Colonic mucosa (tissue), 4 donors: ENCODE measurements at places on chromosomes 7 and 10.
A peak's percentile ranks its signal among the peaks of the same experiment; 100 is the strongest.

GRCh38 chr7:24325708-24326107 is 41.7 kb downstream of the NPY start:
- no peak for DNase-seq

DNA sequence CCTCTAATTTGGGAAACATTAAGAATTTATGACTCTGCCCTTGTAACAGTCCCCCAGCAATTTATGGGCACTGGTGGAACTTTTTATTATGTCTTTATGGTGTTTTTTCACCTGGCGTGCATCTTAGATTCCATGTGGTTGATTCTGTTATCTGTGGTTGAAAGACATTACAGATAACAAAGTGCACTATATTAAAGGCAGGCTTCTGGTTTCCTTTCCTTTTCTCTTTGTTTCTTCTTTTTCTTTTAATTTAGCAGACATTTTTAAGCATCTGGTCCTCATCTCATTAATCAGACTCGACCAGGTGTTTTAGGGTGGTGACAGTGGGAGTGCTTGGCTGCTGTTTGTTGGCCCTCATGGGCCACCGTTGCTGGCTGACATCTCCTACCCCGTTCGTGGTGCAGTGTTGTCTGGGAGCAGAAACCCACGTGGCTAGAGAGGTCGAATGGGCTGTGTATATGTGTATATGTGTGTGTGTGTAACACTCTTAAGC is 77.4 kb downstream of the LRMDA start:
- no peak for DNase-seq

DNA sequence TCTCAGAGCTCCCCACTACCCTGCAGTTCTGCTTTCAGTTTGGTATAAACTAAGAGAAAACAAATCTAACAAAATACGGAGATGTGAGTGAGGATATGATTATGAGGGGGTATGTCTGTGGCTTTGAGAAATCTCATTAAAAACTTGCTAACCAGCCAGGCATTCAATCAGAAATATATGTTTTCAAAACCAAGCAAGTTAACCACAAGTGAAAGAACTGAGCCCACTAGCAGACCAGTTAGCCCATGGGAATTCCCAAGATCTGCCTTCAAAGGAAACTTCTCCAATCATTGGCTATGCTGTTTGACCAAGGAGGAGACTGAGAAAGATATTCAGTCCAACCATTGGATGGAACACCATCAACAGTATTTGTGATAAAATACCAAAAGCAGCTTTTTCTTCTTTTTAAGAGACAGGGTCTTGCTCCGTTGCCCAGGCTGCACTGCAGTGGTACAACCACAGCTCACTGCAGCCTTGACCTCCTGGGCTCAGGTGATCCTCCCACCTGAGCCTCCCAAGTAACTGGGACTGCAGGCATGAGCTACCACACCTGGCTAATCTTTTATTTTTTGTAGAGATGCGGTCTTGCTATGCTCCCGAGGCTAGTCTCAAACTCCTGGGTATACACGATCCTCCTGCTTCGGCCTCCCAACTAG is 41.2 kb downstream of the FGFR2 start:
- DNase-seq: no peak

DNA sequence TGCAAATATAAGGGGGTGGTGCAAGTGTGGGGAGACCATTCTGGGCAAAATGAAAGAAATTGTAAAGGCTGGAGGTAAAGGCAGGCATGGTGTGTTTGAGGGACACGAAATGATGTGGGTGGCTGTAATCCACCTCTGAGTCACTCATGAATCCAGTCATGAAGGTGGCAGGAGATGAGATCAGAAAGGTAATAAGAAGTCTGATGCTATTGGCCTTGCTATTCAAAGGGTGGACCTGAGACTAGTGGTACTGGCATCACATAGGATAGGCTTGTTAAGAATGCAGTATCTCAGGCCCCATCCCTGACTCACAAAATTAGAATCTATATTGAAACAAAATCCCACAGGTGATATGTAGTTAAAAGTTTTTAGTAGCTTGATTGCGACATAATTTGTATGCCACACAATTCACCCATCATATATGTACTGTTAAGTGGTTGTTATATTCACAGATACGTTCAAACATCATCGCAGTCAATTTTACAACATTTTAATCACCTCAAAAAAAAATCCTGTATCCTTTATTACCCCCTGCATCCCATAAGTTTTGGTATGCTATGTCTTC is 85.6 kb downstream of the ST8SIA6 start:
- no peak for DNase-seq

DNA sequence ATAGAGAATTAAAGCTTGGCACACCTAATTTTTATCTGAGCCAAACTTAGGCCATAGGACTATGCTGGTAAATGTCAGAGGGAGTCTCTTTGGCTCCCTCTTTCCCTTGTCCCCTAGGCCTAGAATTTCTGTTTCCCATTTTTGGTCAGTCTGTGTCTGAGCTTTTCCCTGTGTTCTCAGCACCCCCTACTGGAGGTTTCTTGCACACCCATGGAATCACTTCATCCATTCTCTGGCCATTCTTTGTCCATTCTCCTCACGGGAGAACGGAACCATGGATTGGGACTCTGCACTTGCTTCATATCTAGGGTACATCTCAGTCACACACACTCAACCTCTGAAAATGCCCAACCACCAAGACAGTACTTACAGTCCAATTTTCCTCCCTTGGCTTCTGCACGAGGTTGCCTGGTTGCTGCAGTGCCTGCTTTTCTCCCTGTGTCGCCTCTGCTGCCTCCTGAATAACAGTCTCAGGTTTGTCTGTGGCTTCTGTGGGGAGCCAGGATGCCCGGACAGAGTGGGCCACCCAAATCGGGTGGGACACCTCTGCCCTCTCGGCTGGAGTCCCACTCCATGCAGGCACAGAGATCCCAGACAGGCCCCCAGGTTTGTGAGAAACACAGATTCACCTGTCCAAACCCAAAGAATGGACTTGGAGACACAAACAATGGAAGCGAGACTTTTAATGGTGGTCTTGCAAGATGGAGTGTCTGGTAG is 35.1 kb upstream of the DNAH11 start:
- peak; percentile 67 for DNase-seq

DNA sequence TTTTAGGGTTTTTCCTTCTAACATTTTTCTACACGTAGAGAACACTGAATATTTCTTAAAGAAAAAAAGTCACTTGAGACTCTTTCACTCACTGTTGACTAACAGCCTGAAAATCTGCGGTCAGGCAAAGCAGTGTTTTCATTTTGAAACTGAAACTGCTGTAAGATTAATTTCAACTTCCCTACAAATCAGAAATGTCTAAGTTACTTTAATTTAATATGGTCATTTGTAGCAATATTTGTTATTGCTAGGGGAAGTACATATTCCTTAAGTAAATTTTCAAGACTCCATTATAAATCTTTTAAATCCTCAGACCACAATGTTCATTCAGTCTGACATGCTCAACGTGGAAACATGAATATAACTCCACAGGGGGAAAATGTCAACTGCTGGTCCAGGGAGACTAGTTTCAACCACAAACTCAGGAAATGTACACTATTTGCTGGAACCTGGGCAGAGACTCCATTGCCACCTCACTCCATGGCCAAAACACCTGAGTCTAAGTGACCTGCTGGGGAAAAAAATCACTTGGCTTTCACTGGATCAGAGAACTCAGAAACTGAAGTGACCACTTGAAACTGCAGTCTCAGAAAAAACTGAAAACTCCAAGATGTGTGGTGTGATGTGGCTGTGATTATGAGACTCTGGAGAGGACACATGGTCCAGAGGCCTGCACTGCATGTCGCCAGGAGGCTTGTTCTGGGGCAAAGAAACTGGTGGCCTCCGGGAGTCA is 161.2 kb downstream of the TAX1BP1 start:
- no peak for DNase-seq

DNA sequence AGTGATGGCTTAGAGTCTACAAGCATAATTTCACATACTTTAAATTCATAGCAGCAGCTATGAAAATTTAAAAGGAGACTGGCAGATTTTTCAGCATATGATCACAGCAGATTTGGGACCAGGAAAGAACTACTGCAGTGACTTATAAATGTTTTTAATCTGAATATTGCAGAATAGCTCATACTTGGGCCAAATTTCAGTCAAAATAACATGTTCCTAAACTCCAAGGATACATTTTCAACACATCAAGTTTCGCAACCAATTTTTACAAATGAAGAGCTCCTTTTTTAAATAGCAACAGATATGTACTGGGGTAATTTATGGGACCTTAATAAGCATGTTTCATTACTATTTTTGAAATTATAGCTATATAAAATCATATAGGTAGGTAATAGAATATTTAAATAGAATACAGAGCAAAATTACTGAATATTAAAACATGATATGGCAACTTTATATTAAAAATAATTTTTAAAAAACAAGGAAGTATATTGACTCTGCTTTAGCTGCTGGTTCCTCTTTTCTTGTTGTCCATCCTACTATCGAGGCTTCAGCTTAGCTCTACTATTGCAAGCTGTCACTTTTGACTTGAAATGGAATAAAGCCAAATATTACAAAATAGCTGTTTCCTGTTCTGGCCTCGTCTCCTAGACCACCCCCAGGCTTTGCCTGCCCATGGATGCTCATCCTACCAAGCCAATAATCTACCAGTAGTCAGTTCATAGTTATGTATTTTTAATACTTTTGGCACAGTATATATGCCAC is 123.1 kb downstream of the NRBF2 start:
- DNase-seq: no peak

GRCh38 chr10:55500931-55501559 is 700.0 kb upstream of the PCDH15 start:
- DNase-seq: peak; percentile 18

DNA sequence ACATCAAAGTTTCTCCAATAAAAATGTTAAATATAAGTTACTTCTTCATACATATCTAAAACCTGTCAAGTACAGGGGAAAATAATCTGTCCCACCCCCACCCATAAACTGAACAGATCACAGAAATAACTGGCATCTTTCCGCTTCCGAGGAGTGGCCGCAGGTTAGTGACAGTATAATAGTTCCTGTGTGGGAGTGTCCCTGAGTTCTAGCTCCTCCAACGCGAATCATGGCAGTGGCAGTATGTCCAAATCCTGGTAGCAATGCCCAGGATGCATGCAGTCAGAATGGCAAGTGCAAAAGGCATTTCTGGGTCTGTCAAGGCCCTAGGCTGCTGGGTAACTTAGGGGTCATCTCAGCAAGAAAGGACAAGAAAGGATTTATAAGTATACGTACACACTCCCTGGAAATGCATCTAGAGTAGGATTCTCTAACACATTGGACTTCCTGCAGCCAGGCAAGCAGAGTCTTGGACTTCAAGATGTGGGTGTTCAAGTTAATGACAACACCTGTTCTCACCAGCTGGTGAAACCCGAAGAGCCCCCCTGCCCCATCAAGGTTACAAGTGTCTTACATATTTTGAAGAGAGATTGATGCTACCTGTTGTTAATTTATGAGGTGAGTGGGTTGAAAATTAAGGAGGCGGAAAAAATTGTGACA is 94.4 kb upstream of the COL1A2 start:
- DNase-seq: no peak

DNA sequence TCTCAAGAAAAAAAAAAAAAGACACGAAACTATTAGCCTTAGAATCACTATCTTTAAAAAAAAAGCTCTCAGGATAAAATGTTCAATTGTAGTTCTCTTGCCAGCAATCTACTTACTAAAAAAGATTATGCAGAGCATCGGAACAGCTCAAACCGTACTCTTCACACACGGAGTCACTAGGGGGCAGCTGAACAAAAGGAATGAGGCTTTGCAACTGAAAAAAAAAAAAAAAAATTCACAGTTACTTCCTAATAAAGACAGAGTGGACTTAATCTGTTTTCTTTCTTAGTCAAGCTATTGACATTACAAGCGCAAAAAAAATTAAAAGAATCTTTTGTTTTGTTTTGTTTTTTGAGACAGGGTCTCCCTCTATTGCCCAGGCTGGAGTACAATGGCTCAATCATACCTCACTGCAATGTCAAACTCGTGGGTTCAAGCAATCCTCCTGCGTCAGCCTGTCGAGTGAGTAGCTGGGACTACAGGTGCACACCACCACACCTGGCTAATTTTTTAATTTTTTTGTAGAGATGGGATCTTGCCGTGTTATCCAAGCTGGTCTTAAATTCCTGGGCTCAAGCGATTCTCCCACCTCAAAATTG is 11.5 kb downstream of the PMS2 start:
- DNase-seq: peak; percentile 53
